ENCODE measurements at places on chromosomes 3 and 15.

GRCh38 chr3:58996730-58997129 lies 53.1 kb downstream of the CFAP20DC start:
- DNase-seq: no peak

DNA sequence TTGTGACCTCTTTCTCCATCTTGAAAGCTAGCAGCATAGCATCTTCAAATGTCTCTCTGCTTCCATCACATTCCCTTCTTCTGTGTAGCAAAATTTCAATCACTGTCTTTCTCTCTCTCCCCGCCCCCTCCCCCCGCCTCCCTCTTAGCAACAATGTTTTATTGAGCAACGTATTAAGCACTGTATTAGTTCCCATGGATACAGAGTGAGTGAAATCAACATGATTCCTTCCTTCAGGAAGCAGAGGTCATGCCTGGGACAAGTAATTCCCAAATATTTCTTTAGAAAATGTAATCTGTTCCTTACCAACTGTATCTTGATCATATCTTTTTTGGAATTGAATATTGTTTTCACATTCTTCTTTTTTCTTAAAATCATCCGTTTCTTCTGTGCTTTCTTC lies 373.7 kb upstream of the NECTIN3 start:
- DNase-seq: no peak

GRCh38 chr3:130457671-130458070 lies 59.3 kb upstream of the COL6A6 start:
- no peak for DNase-seq

- no peak for DNase-seq
Observed at GRCh38 chr3:38107911-38108648, 28.8 kb downstream of the ACAA1 start.

GRCh38 chr3:189316296-189317019 lies 144.7 kb downstream of the TPRG1 start:
- no peak for DNase-seq

DNA sequence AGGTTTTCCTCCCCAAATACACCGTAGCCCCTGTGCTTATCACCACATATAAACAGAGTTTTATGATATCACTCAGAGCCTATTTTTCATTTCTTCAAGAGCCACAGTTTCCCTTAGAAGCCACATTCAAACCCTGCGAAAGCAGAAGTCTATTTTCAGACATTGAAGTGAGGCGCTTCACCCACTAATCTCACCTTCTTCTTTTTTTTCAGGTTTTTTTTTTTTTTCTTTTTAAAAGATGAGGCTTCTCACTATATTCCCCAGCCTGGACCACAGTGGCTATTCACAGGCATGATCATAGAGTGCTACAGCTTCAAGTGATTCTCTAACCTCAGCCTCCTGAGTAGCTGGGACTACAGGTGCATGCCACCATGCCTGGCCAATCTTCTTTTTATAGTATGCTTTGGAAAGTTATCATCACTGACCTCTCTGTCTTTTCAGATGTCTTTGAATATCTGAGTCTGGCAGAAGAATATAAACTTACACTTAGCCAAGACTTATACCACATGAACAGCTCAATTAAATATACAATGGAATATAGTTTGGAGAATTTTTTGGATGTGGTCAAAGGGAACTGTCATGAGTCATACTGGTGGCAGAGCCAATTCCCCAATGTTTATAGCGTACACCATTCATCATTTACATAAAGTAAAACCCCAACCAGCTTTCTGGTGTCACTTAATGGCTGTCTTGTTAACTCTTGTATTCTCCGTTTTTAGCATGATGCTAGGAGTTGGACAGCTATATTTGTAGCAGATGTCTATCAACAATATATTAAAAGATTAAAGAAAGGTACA lies 59.7 kb upstream of the CCDC50 start:
- DNase-seq: no peak

DNA sequence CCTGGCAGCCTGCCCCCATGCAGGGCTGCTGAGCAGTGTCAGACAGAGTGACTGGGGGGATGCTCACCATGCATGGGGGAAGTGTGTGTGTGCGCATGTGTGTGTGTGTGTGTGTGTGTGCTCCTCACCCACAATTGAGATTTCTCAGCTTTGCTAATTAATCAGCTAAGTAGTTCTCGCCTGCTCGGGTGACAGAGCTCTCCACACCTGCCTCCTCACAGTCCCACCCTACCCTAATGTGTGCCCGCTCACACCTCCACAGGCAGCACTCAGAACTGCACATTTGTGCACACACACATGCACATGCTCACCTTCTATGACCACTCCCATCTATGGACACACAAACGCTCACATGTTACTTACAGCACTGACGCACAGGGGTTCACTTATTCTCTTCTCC lies 37.3 kb downstream of the CACNA2D2 start:
- no peak for DNase-seq

GRCh38 chr15:60052796-60053195 lies 48.7 kb downstream of the FOXB1 start:
- no peak for DNase-seq

DNA sequence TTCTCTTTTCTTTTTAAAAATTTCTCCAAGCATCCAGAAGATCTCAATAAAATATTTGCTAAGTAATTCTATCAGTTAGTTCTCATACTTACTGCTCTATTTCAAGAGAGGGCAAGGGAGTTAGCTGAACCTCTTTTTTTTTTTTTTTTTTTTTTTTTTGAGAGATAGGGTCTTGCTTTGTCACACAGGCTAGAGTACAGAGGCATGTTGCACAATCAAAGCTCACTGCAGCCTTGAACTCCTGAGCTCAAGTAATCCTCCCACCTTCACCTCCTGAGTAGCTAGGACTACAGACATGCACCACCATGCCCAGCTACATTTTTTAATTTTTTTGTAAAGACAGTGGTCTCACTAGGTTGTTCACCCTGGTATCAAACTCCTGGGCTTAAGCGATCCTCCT lies 21.4 kb downstream of the HDC start:
- DNase-seq: no peak

GRCh38 chr3:62193586-62194345 lies 179.6 kb downstream of the FEZF2 start:
- DNase-seq: no peak

DNA sequence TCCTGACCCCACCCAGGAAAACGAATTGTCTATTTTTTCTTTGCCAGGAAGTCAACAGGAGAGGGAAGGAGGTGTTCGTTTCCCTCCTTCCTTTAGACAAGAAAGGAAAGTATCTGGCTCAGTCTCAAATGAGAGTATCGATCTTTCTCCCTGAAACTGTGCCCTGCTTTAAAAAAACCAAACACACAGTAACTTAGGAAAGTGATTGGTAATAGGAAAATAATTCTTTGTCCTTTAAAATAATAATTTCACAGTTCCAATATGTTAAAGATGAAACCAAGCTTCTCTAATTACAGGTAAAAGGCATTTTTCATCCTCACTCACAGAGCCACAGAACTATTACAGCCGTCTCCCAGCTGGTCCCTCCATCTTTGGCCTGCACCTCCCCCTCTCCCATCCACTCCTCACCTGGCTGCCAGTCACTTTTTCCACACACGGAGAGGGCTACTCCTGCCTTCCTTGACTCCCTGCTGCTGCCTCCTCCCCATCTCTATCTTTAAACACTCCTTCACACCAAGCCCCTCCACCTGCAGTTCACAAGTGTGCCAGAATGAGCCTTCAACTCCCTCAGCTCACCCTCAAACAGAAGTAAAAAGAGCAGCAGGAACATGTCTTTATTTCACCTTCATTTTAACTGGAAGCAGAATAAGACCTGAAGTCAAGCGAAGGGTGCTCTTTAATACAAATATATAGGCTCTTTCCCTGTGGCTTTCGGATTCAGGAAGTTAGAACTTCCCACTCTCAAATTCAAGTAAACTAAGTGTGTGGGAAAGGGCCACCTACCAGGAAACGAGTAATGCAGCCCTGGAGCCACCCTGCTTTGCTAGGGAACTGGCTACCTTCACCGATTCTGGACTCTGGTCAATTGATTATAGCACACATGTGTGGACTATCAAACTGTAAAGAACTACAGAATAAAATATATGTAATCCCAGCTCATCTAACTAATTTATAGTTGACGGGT lies 116.4 kb downstream of the SENP2 start:
- no peak for DNase-seq

GRCh38 chr3:2851361-2851760 lies 258.8 kb downstream of the IL5RA start:
- no peak for DNase-seq

- DNase-seq: peak; percentile 53
Observed at GRCh38 chr3:171028025-171028778, 1.7 kb upstream of the SLC2A2 start.

All from activated CD4-positive, alpha-beta T cell treated with anti-CD3 and anti-CD28 coated beads, Interleukin-2, amount 10 ng/mL, durations not matched to agents 7 days and 5 days (primary cell).